K562 (cell line): ENCODE measurements at places on chromosomes 11 and 22. TPM values are rescaled to one million over a fixed set of nuclear protein-coding genes. Genes with fewer than 3 reads are reported as not detected.

GRCh38 chr11:57072640-57073039 is 83.9 kb downstream of the OR5AK2 start:
- DNase-seq = no peak

The APOBEC3B gene
- 43.2 and 43.6 TPM in 2 replicates for total RNA-seq

The RAG1 gene
- 1.6 and 2.1 TPM in 2 replicates for total RNA-seq

The BIRC3 gene
- total RNA-seq = 0.42 and 0.58 TPM in 2 replicates

- DNase-seq = no peak
Observed at GRCh38 chr11:122852074-122852795, 13.9 kb downstream of the CRTAM start.

DNA sequence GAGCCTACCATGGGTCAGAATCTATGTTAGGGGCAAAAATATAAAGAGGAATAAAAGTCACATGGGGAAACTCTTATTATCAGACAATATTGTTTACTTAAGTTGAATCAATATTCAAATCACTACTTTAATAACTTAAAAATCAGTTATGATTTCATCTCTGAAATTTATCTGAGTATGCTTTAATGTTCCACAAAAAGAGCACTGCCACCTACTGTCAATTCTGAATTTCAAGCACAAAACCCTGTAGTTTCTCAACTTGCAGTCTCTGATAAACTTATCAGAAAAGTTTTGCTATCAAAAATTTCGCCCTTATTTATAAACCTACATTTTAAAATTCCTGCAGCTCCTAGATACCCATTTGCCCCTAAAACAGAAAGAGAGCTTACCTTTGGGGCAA is 47.3 kb downstream of the RDX start:
- DNase-seq = no peak
